ENCODE measurements at places on chromosomes 12 and 14.

GRCh38 chr14:100398044-100398443 is 74.9 kb downstream of the SLC25A47 start:
- no peak for DNase-seq

- DNase-seq = no peak
Measured at GRCh38 chr12:129873833-129874208, 30.0 kb downstream of the TMEM132D start.

GRCh38 chr12:62604871-62605270 is 138.2 kb downstream of the MON2 start:
- DNase-seq = no peak

GRCh38 chr12:53053218-53054111 is 3.6 kb downstream of the TNS2 start:
- peak; percentile 87 for DNase-seq

DNA sequence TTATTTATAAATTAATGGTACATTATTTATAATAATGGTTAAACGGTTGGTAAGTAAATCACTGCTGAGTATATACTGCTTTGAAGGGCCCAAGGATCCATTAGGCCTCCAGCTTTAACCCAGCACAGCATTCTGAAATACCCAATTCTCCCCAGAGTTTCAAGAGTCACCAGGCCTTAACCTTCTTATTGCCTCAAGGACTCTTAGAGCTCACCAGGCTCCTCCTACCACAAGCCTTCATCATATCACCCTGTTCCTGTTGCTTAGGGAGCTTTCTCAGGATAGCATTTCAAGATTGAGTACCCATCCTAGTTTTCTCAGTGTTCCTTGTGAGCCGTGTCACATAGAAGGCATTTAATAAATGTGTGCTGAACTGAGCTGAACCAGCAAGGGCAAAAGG is 242.5 kb downstream of the FBXL14 start:
- no peak for DNase-seq

- DNase-seq = no peak
Measured at GRCh38 chr12:14834509-14834908, 8.8 kb downstream of the ART4 start.

DNA sequence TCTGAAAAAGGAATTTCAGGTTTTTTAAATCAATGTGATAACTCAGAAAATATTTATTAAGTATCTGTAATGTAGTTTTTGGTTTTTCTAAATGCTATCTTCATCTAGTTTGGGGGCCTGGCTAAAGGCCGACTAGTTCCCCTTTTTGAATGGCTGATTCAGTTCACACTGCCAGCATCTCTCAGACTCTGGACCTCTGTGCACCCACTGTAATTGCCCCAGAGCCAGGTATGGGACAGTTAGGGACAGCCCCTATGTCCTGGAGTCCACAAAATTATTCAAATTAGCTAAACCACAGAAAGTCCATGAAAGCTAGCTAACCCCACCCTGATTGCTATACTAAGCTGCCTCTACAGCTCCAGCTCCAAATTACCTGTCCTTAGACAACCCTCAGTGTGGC is 49.1 kb upstream of the RGS6 start:
- no peak for DNase-seq

- DNase-seq = peak; percentile 4
Measured at GRCh38 chr14:35847636-35848035, 21.5 kb downstream of the BRMS1L start.

All from NCI-H2081 (cell line).